ENCODE measurements at places on chromosomes 7 and 10.

DNA sequence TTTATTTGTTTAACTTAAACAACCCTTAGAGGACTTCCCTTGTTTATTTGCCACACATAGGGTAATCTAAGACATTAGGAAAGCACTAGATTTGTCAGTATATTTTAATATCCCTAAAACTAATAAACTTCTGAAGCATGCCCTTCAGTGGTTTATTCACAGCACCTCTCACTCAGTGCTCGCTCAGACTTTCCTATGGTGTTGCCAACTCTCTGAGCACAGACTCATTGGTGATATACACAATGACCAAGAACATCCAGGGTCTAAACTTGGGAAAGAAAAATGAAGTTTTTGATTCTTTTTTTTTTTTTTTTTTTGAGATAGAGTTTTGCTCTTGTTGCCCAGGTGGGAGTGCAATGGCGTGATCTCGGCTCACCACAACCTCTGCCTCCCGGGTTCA lies 82.2 kb downstream of the RAB11FIP2 start:
- no peak for DNase-seq

GRCh38 chr10:124534231-124534798 lies 72.7 kb downstream of the LHPP start:
- DNase-seq = no peak

- no peak for DNase-seq
These were observed 43.9 kb upstream of the SRGN start for GRCh38 chr10:69043931-69044531.

DNA sequence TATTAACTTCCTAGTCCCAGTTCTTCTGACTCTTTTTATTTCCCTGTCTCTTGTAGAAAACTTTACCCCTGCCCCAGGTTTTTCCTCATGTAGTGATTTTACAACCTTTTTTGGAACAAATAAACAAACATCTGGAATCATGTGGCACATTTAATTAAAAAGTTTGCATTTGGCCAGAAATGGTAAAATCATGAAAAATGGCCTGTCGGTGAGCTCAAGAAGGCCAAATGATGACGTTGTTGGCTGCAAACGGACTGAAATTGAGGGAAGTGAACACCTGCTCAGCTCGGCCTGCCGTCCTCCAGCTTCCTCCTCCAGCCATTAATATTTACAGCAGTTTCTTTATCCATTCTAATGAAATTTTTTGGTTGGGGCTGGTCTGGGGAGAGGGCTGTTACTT lies 902.8 kb downstream of the LRMDA start:
- DNase-seq = no peak

- peak; percentile 14 for DNase-seq
These were observed 102.1 kb upstream of the ANLN start for GRCh38 chr7:36287371-36288241.

GRCh38 chr7:32047075-32047474 lies 23.1 kb downstream of the PDE1C start:
- DNase-seq = no peak

- DNase-seq = no peak
These were observed 33.6 kb upstream of the DNMBP start for GRCh38 chr10:100043344-100043743.

GRCh38 chr7:33824911-33825459 lies 80.4 kb upstream of the BMPER start:
- no peak for DNase-seq

DNA sequence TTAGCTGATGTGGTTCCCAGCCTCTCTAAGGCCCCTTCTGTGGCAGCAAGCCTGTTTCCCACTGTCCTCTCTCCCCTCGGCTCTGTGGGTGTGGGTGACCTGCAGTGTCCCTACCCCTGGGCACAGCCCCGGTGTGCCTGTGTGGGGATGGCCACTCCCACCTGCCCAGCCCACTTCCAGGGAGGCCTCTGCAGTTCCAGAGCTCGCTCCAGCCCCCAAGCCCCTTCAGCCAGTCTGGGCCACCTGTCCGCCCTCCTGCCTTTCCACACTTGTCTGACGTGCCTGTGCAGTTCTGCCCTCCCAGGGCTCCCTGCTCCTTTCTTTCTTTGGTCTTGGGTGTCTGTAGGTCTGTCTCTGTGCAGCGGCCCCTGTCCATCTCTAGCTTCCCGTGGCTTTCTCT lies 127.0 kb upstream of the PPIF start:
- DNase-seq = no peak

- DNase-seq = no peak
These were observed 31.7 kb downstream of the TPST1 start for GRCh38 chr7:66236713-66237303.

DNA sequence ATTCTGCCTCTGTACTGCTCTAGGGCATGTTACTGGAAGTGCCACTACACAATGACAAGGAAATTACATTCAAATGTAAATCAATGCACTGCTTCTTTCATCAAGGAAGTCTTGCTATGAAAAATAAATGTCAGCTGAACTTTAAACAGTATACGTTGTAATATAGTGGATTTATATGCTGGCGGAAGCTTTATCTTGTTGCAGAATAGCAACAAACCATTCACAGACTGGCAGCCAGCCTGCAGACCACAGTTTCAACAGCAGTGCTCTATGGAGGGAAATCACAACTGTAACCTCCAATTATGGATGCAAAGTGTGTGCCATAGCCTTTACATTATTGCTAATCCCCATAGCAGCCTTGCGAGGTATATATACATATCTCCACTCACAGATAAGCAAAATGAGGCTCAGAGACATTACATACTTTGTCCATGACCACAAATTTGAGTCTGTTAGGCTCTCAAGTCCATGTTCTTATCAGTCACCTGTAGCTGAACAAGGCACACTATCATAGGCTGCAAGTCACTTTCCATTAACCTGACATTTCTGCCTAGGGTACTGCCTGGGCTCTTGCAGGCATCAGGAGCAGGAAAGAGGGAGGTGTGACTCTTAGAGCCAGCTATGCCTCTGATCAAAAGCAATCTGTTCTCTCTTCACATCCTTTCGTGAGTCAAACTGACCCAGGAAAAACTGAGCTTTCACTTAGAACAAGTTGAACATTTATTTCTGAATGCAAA lies 22.6 kb downstream of the COL28A1 start:
- DNase-seq = no peak
